Activated T-helper 1 cell treated with Interleukin-2 at 50 U/mL for 16 hours (primary cell): ENCODE measurements at places on chromosomes 4 and X.

DNA sequence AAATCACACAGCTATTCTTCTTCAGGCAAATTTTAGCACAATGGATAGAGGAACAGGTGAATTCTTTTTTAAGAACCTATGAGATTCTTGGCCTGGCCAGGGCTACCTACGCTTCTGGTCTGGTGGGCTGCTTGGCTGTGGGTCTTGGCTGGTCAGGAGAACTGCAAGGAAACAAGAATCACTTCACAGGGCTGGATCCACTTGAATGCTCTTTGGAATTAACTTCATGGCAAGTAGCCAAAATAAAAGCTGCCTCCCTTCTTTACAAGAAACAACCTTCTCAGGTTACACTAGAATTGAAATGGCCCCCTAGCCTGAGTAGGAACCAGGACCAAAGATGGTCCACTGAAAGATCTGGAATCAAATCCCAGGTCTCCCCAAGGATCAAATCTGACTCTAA is 519.1 kb downstream of the IQCM start:
- no peak for DNase-seq

DNA sequence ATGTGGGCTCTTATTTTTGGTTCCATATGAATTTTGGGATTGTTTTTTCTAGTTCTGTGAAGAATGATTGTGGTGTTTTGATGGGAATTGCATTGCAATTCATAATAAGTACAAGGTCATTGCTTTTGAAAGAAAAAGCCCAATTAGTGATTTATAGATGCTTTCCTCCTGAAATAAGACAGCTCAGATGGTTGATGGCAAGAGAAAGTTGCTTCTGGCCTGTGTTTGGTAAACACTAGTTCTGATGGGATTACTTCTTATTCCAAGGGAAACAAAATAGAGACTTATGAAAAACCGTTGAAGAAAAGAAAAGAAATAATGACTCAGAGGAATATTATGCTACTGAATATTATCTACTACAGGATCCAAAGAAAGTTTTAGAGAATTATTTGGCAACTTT is 144.9 kb downstream of the SPANXA1 start:
- DNase-seq: no peak

DNA sequence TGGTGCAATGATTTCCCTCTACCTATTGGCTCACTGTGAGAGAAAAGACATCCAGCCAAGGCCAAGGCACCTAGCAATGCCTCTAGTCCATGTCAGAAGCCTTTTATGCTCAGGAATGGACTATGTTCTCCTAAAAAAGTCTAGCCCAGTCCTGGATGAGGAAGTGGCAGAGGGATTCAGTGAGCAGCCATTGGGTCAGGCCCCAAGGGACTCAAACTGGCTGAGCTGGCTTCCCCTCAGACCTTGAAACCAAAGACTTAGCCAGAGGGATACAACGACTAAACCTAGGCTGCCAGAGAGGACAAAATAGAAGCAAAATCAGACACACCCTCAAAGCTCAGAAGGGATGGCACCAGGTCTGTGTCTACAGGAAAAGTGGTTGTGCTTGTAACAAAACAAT is 49.1 kb downstream of the ARHGEF9 start:
- no peak for DNase-seq

DNA sequence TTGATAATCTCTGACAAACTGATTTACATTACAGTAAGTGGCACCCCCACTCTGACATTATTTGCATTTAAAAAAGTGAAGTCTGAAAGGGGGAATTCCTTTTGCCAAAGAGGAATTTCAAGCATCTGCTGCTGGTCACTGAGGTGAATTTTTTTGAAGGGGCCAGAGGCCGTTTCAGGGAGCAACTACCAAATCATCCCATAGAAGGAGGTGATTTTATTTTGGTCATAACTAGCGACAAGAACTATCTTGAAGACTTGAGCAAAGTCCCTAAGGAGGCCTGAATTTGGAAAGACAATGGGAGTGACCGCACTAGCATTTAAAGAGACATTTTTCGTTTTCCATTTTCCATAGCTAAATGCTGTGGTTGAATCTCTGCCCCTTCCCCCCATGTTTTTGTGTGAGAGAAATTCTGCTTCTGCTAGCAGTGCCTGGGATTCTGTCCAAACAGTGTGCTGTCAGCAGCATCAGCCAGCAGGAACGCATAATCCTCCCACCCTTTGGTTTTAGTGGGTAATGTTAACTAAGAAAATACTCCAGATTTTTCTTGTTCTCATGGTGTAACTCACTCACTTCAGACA is 110.1 kb upstream of the MED14 start:
- DNase-seq: no peak

GRCh38 chr4:104073229-104073628 is 353.4 kb upstream of the TACR3 start:
- DNase-seq: no peak

GRCh38 chr4:159498446-159499115 is 395.7 kb downstream of the RAPGEF2 start:
- no peak for DNase-seq

- no peak for DNase-seq
Observed at GRCh38 chrX:19811807-19812604, 75.4 kb downstream of the SH3KBP1 start.

GRCh38 chrX:42973321-42973720 is 195.4 kb upstream of the PPP1R2C start:
- DNase-seq: no peak

DNA sequence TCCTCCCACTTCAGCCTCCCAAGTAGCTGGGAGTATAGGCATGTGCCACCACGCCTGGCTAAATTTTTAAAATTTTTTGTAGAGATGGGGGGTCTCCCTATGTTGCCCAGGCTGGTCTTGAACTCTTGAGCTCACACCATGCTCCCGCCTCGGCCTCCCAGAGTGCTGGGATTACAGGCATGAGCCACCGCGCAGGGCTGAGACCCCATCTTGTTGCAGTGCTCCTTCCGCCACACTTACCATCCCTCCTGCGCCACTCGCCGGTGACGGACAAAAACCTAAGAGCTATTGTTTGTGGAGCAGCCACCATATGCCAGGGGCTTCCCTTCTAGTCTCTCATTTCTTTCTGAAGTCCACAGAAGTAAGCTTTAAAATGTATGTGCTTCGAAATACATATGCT is 34.5 kb downstream of the NSG1 start:
- no peak for DNase-seq

GRCh38 chr4:149264093-149264733 is 551.4 kb downstream of the IQCM start:
- DNase-seq: no peak

- DNase-seq: no peak
Observed at GRCh38 chrX:48488034-48488433, 12.0 kb downstream of the FTSJ1 start.

GRCh38 chr4:24801136-24801855 is 5.9 kb downstream of the SOD3 start:
- DNase-seq: no peak

- no peak for DNase-seq
Observed at GRCh38 chrX:20461576-20461975, 194.9 kb upstream of the RPS6KA3 start.

DNA sequence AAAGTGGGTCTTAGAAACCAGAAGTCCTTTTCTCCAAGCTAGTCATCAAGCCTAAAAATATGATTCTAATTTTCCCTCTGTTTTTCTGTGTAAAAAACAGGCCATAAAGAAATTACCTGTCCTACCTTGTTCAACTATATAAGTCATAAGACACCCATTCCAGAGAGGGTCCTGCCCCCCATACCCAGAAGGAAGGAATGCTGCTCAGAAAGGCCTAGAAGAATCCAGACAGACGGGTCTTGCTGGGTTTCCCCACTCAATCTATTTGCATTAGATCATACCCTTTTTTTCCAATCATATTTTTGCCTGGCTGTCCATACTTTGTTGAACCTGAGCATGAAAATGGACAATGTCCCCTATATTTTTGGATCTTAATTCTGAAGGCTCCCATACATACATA is 16.3 kb upstream of the XAGE2 start:
- DNase-seq: no peak

DNA sequence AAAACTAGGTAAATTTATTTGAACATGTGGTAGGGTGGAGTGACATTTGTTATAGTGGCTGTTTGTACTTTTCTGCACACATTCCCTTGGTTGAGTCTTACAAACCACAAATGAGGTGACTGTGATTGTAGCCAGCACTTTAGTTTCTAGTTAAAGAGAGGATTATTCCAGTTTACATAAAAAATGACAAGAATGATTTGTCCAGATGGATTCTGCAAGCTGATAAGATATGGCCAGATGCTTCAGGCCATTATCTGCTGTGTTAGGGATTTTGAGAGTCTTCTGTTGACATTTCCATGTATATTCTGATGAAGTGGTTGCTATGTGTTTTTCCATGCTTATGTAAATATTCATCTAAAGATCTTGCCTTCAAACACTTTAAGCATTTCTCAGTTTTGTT is 31.0 kb upstream of the PDE5A start:
- DNase-seq: no peak

DNA sequence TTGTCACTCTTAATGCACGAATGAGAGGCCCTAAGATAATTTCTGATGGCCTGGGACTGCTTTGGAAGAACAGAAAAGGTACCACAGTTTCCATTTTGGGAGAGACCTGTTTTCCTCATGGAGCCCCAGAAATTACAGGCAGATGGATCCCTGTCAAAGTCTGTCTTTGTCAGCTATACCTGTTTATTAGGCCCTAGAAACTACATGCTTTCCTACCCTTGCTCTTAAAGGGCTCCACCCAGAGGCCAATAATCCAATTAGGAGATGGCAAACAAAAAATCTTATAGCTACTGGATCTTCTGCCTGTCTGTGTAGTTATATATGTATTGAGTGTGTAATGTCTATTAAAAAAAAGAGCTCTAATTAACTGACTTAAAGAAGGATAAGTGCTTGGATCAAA is 141.3 kb downstream of the NR3C2 start:
- DNase-seq: no peak

GRCh38 chrX:70013466-70014381 is 36.0 kb downstream of the AWAT2 start:
- DNase-seq: no peak

DNA sequence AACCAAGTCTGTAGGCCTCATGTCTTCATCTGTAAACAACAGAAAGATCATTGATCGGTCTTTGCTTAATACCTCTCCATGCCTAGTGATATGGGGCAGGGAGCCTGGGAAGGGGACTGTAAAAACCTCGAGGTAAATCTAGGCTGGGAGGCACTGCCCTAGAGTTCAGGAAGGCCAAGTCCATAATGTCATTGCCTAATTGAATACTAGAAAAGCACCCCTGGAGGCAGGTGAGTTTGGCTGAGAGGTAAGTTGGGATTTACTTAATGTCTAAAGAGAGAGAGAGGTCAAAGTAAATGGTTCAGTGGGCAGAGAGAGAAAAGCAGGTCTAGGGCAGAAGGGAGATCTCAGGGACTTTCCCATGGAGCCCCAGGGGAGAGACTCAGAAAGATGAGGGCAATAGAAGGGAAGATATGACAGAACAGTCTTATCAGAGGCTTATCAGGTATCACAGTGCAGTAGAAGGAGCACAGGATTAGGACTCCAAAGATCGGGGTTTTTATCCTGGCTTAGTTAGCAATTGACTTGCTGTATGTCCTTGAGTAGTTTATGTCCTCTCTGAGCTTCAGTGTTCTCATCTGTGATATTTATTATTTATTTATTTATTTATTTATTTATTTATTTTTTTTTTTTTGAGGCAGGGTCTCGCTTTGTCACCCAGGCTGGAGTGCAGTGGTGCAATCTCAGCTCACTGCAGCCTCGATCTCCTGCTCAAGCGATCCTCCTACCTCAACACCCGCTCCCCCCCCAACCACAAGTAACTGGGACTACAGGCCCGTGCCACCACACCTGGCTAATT is 85.2 kb downstream of the SLC16A2 start:
- DNase-seq: no peak

DNA sequence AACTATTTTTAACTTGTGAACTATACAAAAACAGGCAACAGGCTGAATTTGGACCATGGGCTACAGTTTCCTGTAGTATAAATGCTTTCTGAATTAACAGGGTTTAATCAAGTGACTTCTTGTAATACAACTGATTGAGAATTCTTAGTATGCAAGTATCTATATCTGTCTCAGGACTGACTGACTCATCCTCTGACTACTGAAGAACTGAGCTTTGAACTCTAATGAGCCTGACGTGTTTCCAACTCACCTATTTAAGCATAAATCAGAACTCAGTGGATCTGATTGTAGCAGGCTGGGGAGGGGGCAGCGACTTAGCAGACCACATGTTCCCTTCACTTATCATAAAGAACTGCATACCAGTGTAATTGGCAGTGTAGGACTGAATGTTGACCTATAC is 7.8 kb downstream of the SPATA4 start:
- DNase-seq: no peak

- no peak for DNase-seq
Observed at GRCh38 chrX:154602226-154602625, 16.9 kb downstream of the CTAG1B start.

DNA sequence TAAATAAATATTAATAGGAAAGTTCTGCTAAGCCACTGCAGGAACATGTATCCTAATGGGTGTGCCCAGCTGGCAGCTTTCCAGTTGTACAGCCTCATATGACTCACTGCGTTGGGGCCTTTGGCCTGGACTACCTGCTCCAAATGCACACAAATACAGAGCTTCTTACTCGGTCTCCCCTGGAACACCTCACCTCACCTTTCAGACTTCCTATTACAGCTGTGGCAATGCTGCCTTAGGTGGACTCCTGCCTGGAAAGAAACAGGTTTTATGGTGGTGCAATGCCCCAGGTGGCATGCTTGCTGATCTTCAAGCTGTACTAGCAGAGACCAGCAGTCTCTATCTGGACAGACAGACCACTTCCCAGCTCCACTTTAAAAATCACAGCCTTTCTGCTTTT is 85.7 kb upstream of the EXOC1L start:
- DNase-seq: no peak

- DNase-seq: no peak
Observed at GRCh38 chr4:161359491-161359890, 804.3 kb downstream of the FSTL5 start.

DNA sequence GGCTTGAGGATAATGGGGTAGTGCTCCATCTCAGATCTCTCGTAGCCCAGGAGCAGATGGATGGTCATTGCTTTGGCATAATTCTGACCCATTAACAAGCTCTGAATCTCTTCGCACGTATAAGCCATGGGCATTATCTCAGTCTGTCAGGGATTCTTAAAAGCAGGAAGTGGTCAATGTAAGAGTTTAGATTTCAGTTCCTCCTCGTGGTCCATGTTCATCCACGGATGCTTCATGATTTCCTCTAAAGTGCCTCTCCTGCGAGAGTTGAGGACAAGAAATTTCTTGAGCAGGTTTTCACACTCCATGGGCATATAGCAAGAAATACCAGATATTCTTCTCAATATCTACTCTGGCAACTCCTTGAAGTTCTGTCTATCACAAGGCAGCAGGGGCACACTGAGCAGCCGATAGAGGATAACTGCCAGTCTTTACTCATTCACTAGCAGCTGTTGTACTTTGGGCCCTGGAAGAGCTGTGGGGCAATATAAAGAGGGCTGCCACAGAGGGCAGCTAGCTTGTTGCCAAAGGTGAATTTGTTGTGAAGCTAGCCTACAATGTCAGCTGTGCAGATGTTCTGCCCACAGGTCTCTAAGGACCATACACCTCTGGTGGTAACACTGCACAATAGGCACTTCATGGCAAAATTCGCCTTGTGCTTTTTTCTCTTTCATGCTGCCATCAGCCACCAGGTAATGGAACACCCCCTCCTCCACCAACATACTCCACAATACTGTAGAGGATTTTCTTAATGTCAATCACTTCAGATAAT is 52.0 kb upstream of the WDR17 start:
- no peak for DNase-seq

GRCh38 chrX:120536061-120536460 is 24.7 kb downstream of the CUL4B start:
- no peak for DNase-seq

- DNase-seq: no peak
Observed at GRCh38 chr4:71338846-71339593, at the start of gene SLC4A4. SLC4A4 (plus strand) TSS chr4:71339020.
